ENCODE measurements at places on chromosomes 6 and 20.

GRCh38 chr20:63052571-63053431, 46.0 kb upstream of the BHLHE23 start:
- no peak for DNase-seq

DNA sequence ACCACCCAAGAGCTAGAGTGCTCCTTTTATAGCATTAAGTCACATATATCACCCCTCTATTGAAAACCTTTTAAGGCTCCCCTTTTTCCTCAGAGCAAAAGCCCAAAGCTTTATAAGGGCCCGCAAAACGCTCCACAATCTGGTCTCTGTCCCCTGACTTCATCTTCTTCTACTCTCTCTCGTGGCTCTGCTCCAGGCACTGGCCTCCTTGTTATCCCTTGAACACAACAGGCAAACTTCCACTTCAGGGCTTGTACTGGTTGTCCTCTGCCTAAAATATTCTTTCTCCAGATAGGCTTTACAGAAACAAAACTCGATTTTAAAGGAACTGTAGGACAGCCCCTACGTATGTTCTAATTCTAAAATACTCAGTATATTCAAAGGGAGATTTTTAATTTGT, 44.0 kb upstream of the SPDEF start:
- no peak for DNase-seq

DNA sequence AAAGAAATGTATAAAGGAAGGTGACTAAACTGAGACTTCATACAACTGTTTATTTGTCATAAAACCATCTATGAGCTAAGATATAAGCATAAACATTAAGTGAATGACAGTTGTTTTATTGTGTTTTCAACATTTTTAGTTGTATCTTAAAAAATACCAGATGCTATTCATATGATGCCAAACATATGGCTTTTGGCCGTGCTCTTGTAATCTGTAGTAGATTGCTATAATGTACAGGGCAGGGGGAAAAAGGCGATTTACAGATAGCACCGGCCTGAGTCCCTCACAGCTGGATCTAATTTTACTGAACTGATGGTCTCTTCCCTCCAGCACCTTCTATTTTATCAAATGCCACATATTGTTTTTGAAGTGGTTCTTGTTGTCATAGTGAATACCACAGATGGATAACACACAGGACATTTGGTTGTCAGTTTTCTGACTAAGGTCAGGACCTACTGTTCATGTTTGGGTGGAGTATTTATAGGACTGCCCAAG, 48.2 kb downstream of the CENPW start:
- no peak for DNase-seq

DNA sequence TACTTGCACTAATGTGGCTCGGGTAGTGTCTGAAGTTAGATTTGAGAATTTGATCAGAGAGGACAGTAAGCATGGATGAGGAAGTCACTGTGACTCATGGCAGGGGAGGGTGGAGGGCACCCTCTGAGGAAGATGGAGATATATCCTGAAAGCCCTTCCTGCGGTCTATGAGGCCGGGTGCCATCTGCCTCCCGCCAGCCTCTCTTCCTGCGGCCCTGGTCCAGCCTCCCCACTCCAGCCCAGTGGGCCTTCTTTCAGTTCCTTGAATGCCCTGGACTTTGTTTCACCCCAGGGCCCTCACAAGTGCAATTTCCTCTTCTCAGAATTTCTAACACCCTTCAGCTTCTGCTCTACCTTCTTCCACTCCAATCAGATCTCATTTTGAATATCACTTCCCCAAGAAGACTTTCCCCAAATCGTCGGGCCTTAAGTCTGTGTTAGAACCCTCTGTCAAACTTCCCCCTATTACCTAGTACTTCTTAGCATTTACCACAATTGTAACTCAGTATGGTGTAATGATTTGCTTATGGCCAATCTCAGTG, 20.2 kb upstream of the TNFAIP3 start:
- no peak for DNase-seq

- no peak for DNase-seq
Measured at GRCh38 chr6:100412872-100413271, 51.8 kb downstream of the SIM1 start.

DNA sequence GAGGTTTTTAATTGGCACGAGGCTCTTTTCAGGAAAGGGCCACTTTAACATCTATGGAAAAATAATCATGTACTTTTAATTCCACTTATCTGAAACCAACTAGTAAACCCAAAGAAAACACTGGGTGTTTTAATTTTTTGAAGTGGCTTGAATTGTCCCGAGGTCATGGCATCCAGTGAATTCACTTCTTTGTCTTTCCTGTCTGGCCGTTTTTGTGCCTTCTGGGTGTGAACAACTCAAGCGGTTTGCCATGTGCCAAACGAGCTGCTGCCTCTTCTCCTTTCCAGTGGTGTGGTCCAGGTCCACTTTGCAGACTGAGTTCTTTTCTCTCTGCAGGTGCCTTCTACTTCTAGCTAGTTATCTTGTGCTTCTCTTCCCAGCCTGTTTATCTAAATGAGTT, 117.5 kb downstream of the PLCB4 start:
- DNase-seq, result no peak

DNA sequence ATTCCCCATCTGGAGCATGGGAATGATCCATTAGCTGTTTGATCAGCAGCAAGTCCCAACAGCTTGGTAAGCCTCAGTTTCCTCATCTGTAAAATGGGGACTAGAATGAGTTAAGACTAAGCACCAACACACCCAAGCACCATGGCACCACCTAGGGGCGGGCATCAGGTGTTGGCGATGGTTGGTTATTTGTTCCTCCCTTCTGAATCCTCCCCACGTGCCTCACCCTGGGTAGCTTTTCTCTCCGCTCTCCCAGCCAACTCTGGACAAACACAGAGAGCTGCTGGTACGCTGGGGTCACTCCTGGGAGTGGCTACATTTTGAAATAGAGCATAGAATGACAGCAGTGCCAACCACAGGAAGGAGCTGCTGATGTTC, 13.3 kb upstream of the ITPR3 start:
- DNase-seq, result no peak

DNA sequence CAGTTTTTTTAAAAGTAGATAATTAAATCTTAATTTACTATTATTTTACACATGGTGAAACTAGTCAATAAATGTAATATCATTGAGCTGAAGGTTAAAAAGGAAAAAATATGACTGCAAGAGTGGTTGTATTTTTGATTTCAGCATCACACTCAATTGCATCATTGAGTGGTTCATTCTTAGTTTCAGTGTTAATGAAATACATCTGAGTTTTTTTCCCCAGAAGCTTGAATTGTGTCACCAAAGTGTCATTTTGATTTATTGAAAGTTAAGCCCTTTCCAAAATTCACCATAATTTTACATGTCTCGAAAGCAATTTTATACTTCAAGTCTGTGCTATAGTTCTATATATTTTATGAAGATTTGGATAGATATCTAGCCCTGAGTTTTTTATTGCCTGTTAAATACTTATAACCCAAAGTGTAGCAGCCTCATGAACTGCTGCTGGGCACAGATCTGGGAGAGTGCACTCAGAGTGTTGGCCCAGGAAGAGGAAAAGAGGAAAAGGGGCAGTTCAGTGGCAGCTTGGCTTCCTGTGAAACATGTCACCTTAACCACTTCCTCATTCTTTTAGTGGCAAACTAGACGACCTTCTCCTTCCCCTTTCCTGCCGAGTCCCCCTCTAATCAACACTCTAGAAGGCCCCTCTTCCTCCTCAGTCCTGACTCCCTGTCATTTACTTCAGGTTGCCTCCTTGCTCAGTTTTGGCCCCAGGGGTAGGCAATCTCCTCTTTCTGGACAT, 140.7 kb downstream of the ESR1 start:
- no peak for DNase-seq
